GDM1 (cell line): ENCODE measurements at places on chromosomes 16 and 17.
A peak's percentile ranks its signal among the peaks of the same experiment; 100 is the strongest.

GRCh38 chr17:19013806-19014627 is 9.5 kb upstream of the FAM83G start:
- DNase-seq, result no peak

DNA sequence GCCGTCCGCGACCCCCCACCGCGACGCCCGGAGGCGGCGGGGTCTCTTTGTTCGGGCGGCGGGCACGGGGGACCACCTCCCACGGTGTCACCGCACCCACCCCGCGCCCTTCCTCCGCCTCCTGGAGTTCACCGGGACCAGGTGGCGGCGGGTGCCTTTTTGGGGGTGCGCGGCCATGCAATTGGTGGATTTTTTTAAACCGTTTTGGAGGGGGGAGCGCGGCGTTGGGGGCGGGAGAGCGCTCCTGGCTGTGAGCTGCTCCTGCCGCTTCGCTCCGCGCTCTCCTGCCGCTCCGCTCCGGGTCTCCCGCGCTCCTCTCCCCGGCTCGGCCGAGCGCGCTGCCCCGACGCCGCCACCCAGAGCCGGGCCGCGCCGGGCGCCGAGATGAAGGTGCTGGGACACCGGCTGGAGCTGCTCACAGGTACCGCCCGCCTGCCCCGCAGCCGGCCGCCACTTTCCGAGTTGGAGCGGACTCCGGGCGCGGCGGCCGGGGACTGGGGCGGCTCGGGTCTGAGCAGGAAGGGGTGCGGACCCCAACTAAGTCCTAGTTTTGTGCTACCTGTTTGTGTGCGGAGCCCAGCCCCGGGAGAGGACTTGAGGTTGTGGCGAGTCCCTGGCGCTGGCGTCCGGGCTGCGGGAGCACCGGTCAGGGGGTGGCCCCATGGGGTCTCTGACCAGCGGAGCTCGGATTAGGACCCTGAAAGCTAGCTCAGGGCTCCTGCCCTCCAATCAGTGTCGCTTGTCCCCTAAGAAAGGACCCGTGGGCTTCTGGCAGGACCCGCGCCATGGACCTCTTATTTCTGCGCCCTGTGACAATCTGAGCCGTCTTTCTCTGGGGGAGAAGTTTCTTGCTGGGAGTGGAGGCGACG is 35.7 kb upstream of the NDRG4 start:
- no peak for DNase-seq

GRCh38 chr17:1041746-1042145 is 44.8 kb downstream of the TIMM22 start:
- no peak for DNase-seq

- no peak for DNase-seq
These were observed 2.9 kb upstream of the EPX start for GRCh38 chr17:58189436-58190146.

- no peak for DNase-seq
These were observed 14.4 kb upstream of the MRPS23 start for GRCh38 chr17:57864273-57864672.

DNA sequence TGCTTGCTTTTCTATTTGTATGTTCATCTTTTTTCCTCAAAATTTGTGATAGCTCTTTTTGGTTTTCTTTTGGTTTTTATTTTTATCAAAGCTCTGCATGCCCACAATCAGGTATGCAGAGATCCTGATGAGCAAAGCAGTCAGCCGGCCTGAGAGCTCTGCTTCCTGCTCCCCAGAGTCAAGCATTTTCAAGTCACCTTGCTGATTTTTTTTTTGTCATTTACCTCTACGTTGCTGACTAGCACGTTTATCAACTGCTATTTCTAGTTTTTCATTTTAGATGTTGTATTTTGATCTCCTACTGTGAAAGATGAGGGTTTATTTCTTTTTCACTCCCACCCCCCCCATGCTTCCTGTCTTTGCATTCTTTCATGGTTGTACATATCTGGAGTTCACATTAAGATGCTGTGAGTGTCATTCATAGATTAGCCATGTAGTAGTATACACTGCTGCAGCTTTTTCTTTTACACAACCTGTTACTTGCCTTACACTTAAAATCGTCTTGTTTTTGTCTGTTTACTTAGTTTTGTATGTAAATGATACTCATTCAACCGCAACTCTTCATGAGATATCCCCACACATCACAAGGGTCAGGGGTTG is 196.2 kb downstream of the LGALS9B start:
- no peak for DNase-seq

DNA sequence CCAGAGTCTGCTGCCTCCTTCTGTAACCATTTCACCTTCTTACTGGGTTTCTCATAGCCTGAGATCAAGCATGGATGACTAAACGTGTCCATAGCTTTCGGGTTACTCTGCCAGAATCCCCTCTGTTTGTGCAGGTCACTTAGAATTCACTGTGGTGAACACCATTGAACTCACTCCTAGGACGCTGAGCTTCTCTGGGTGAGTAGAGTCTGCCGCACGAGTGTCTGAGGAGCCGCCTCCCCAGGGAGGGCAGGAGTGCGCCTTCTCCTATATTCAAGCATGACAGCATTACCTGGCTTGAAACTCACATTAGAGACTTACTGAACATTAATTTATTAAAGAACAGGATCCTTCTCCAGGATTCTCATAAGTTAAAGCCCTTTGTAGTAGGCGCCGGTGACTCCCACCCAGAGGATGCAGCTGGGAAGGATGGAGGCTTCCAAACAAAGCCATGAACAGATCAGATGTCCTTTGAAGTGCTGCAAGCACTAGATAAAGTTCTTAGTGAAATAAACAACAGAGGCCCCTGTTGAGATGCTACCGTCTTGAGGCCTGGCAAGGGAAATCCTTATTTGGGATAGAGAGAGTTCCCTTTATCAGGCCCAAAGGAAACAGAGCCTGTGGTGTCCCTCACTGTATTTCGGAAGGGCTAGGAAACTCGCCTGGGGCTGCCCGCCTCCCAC is 144.6 kb upstream of the PLCG2 start:
- peak; percentile 49 for DNase-seq
